Activated T-helper 17 cell treated with anti-CD3 and anti-CD28 coated beads, Interleukin-2, amount 50 U/mL, for 72 hours (primary cell): ENCODE measurements at places on chromosomes 2 and 18. TPM values are rescaled to one million over a fixed set of nuclear protein-coding genes. Genes with fewer than 3 reads are reported as not detected.

DNA sequence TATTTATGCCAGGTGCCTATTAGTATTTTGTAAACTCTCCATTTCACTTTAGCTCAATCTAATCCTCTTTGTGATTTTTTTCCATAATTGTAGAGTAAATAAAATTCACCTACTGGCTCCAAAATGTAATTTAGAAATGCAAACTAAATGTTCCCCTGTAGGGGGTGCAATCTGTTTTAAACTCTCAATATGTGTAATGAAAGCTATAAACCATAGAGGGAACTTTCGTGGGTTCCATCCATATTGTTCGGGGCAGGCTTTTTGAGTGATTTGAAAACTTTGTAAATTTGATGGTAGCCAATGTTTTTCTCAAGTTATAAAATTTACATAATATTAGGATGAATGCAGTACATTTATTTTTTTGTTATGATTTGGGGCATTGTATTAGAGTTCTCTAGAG is 49.4 kb downstream of the TSPYL6 start:
- no peak overlapping the region for H3K27ac ChIP-seq
- H3K4me3 ChIP-seq: no peak overlapping the region
- no peaks in the 10 kb centered on the region for H3K36me3 ChIP-seq
- no peak for ATAC-seq
- H3K4me1 ChIP-seq: no peaks in the 10 kb centered on the region

- H3K27ac ChIP-seq: no peak overlapping the region
- ATAC-seq: no peak
- no peak overlapping the region for H3K4me3 ChIP-seq
Measured at GRCh38 chr2:159792036-159792435, 6.0 kb downstream of the CD302 start.

DNA sequence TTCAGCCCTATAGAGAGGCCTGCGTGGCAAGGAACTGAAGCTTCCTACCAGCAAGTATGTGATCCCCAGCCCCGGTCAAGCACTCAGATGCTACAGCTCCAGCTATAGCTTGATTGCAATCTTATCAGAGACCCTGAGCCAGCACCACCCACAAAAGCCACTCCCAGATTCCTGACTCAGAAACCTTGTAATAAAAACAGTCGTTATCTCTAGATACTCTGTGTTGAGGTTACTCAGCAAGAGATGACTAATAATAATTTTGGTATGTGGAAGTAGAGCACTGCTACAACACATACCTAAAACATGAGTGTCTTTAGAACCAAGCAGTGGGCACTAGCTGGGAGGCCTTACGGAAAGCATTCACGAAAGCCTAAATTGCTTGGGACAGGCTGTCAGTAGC is 216.9 kb downstream of the UXS1 start:
- H3K4me1 ChIP-seq: peaks cover 15% of the 10 kb centered on the region
- H3K36me3 ChIP-seq: no peaks in the 10 kb centered on the region
- no peaks in the 10 kb centered on the region for H3K27me3 ChIP-seq

- no peak overlapping the region for H3K27ac ChIP-seq
- H3K36me3 ChIP-seq: no peaks in the 10 kb centered on the region
- no peaks in the 10 kb centered on the region for H3K4me1 ChIP-seq
- ATAC-seq: no peak
- H3K27me3 ChIP-seq: peaks cover 31% of the 10 kb centered on the region
Measured at GRCh38 chr2:218000136-218000535, 2.7 kb downstream of the TNS1 start.

DNA sequence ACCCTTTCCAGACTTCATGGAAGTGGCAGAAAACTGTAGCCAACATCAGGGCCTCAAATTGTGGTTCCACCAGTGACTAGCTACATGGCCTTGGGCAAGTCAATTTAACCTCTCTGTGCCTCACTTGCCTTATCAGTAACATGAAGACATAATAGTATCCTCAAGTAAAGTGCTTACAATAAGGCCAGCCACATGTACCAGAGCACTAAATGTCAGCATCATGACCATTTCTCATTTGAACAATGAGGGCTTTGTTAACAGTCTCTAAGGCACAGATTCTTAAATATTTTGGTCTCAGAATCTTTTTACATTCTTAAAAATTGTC is 5.8 kb upstream of the KCMF1 start:
- no peaks in the 10 kb centered on the region for H3K27me3 ChIP-seq
- peaks cover 95% of the 10 kb centered on the region for H3K36me3 ChIP-seq
- no peak for ATAC-seq
- H3K27ac ChIP-seq: no peak overlapping the region
- peaks cover 37% of the 10 kb centered on the region for H3K4me1 ChIP-seq

Gene FARSB
- total RNA-seq: 23.2 TPM
